ENCODE measurements at places on chromosomes 12 and 14.

DNA sequence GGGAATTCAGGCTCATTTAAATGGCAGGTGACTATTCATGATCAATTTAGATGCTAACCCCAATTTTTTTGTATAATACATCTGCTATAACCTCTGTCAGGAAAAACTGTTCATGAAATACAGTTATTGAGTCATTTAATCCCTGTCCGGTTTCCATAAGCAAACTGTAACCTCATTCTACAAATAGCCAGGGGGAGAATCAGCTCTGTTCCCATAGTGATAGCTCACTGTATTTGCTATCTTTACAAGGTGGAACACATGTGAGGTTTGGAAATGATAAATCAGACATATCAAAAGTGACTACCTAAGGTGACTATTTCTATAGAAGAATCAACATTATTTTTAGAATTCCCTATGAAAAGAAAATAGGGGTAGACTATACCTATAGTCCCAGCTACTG is 38.6 kb upstream of the VPS33A start:
- no peak for DNase-seq

DNA sequence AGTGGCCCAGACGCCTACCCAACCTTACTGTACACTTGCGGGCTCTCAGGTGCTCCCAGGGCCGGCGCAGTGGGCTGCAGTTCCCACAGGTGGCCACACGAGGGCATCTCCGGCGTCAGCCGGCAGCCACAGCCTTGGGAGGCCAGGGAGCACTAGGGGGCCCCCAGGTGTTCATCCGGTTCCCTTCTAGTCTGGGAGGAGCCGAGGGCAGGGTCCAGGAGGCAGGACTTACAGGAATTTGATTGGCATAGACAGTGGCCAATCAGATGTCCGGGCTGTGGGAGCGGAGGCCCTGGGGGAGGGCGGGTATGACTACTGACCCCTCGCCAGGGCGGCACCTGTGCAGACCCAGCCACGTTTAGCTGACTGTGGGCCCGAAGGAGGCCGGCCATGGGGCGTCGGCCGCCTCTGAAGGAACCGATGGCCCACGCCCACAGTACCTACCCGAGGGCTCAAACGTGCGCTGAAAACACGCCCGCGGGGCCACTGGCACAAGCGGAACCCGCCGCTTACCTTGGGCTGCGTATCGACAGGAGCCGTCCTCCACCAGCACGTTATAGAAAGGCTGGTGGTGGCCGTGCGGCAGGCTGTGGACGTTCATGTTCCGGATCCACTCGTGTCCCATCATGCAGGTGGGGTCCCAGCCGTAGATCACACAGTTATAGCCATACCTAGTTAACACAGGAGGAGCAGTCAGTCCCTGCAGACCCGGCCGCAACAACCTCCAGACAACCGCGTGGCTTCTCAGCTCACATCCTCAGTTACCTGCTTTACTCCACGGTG is 34.8 kb downstream of the FBXO21 start:
- peak; percentile 46 for DNase-seq

DNA sequence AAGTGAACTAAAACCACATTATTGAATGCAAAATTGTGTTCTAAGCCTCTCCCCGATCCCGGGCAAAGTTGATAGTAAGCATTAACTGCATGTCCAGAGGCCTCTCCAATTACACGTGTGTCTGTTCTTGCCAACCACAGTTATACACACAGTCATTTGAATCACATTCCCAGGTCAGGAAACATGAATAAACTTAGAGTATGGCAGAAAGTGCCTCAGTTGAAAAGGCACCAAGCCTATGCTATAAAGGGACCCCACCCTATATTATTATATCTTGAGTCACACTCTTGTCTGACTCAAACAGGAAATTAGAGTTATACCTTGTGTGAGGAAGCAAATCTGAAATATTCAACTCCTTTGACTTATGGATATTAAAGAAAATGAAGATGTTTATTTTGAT is 128.3 kb upstream of the STXBP6 start:
- no peak for DNase-seq

GRCh38 chr12:56007564-56008559 is 10.8 kb downstream of the SUOX start:
- DNase-seq: peak; percentile 32

DNA sequence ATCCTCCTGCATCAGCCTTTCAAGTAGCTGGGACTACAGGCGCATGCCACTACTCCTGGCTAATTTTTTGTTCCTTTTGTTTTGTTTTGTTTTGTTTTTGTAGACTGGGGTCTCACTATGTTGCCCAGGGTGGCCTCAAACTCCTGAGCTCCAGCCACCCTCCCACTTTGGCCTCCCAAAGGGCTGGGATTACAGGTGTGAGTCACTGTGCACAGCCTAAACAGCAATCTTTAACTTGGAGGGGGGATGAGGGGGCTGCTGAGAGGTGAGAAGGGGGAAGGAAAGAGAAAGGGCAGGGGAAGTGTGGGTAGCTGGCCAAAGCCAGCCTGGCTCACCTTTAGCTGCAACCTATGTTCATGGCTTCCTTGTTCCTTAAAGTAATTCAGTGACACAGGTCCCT is 77.4 kb downstream of the KDM2B start:
- no peak for DNase-seq

DNA sequence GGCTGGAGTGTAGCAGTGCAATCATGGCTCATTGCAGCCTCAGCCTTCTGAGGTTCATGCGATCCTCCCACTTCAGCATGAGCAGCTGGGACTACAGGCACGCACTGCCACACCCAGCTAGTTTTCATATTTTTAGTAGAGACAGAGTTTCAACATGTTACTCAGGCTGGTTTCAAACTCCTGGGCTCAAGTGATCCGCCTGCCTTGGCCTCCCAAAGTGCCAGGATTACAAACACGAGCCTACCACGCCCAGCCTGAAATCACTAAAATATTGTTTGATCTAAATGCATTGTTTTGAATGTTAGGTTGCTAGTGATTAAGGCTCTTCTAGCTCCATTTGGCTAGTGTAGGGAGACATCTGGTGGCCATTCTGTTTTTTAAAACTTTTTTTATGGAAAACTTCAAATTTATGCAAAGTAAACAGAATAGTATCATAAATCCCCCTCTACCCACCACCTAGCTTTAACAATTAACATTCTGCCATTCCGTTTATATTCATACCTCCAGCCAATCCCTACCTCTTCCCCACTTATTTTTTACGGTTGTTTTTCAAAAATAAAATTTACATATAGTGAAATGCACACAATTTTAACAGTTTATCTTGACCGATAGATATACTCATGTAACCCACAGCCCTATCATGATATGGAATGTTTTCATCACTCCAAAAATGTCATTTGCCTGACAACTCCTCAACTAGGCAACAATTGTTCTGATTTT is 37.8 kb downstream of the MYO1H start:
- DNase-seq: no peak

DNA sequence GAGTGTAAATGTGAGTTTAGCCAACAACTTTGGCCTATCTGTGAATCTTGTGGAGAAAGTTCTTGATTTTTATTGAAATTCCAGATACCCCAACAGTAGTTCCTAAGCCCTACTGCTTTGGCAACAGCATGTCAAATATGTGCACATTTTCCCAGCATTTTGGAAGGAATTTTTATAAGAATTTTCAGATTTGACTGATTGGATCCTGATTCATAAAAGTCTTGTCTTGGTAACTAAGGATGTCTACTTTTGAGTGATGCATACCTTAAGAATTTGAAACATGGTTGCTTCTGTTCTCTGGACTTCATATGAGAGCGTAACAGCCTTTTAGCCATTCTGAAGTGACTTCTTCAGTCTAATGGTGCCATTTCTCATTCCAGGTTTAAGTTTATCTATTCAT is 106.7 kb downstream of the ANO4 start:
- DNase-seq: no peak

DNA sequence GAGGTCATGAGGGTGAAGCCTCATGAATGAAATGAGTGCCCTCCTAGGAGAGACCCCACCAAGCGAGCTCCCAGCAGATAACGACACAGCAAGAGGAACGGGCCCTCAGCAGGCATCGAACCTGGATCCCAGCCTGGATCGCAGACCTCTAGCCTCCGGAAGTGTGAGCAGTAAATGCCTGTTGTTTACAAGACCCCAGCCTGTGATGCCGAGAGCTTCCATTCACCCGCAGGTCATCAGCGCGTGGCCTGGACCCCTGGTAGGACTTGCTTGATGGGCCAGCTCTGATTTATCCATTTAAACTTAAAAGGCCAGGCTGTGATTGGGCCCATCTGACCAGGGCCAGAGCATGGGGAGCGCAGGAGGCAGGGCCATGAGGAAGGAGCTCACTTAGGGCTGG is 7.0 kb downstream of the TMEM179 start:
- DNase-seq: no peak

DNA sequence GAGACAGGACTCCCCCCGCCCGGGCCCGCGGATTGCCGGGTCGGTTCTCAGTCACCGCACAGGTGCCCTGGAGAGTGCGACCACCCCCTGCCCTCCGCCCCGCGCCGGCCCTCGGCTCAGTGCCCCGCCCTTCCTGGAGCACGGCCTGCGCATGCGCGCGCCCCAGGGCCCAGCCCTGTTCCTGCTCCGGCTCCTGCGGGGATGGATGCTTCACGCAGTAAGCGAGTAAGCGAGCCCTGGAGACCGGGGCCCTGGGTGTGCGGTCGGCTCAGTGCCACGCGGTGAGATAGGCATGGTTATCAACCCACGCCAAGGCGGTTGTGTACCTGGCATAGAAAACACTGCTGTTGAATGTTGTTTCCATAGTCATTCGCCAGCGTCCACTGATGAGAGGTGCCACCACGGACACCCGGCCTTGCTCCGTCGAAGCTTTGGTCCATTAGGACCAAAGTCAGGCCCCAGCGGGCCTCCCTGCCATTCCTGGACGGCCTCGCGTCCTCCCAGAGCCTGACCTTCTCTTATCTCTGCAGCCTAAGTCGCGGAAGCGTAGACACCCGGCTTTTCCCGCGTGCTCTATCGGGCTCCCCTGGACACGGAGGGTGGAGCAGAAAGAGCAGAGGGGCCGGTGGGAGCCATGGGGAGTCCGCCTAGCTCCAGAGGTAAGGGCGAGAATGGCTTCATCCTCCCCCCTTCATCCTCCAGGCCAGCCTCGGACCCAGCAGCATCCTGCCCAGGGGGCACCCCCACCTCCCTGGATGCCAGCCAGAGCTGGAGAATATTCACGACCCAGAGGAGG is 90.6 kb downstream of the PAPOLA start:
- DNase-seq: peak; percentile 49

DNA sequence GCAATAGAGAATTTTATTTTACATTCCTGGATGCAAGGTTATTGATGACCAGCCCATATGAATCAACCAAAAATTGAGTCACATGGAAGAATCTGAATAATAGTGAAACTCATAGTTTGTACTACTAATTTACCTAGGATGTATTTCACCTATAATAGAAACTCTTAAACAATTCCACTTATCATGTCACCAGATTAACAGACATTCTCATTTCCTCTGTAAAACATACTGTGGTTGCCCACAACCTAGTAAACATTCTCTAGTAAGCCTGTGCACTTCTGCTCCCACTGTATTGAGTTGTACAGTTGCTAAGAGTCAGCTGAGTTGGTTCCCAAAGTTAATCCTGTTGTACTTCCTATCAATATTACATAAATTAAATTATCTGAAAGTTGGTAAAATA is 196.6 kb upstream of the TMTC1 start:
- no peak for DNase-seq

- no peak for DNase-seq
Observed at GRCh38 chr12:76702946-76703345, 61.0 kb upstream of the ZDHHC17 start.

GRCh38 chr14:62947301-62947700 is 98.0 kb downstream of the KCNH5 start:
- no peak for DNase-seq

GRCh38 chr14:96808619-96809406 is 11.6 kb downstream of the VRK1 start:
- no peak for DNase-seq

Data from posterior cingulate gyrus (tissue), 11 donors.